ENCODE measurements at places on chromosomes 7 and 10. TPM values are rescaled to one million over a fixed set of nuclear protein-coding genes. Genes with fewer than 3 reads are reported as not detected.

- peak; percentile 86 for DNase-seq
Observed at GRCh38 chr7:130127821-130128317, 57.5 kb downstream of the KLHDC10 start.

DNA sequence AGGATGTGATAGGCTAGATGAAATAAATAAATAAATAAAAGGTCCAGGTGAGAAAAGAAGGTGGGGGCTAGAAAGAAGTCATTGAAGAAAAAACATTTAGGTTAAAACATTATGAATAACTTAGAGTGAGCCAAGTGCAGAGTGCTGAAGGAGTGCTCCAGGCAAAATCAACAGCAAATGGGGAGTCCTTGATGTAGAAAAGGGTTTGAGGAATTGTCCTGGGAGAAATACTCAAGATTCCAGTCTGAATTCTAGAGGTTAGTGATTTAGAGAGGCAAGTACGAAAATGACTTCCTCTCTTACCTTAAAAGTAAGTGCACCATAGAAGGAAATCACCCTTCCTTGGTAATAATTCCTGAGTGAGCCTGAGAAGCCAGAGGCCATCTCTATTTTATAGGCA lies 19.7 kb downstream of the CAV1 start:
- DNase-seq: no peak

- DNase-seq: no peak
Observed at GRCh38 chr7:148044173-148044572, 546.4 kb upstream of the C7orf33 start.

DNA sequence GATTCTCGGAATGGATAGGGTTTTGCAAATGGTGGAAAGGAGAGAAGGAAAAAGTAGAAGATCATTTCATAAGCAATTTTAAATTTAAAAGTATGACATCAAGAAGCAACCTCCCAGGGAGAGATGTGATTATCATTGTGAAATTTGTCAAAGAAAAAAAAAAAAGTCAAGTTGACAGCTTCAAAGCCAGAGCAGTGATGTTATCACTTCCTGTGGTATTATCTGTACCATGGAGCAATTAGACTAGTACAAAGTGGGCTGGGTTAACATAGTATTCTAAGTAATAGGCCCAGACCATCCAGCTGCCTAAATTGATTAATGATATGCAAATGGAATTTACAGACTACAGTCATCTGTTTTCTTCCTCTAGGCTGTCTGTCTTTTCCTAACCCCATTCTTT lies 84.0 kb upstream of the NPY start:
- DNase-seq: no peak

- DNase-seq: no peak
Observed at GRCh38 chr7:22802426-22802825, 20.2 kb downstream of the TOMM7 start.

DNA sequence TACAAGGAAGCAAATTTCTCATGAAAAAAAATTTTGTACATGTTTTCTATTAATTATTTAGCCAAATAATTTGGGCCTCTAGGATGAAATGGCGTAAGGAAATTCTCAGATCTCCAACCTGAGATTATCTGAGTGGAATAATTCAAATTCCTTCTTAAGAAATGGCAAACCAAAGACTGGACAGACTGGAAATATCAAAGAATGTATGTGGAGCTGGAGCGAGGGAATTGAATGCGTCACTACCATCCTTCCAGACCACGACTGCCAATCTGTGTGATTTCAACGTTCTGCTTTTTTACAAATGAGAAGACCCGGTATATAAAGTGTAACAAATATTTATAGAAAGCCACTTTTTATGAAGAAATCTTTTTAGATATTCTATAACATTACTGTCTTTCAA lies 12.4 kb upstream of the BLNK start:
- no peak for DNase-seq

GRCh38 chr10:13784067-13784466 lies 197.3 kb downstream of the PRPF18 start:
- DNase-seq: no peak

- no peak for DNase-seq
Observed at GRCh38 chr10:80600256-80600655, 62.6 kb downstream of the SH2D4B start.

DNA sequence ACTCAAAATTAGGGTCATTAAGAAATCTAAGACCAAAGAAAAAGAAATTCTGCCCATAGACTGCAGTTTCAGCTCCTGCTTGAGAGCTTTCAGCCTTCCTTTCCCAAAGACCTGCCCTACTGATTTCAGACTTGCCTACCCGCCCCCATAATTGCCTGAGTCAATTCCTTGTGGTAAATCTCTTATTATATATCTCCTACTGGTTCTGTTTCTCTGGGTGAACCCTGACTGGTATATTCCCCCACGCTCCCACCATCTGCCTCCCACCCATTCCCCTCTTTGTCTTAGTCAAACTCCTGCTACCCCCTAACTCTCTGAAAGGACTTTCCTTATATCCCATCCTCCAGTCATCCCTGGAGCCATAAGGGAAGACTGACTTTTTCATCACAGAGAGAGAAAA lies 64.7 kb upstream of the MET start:
- DNase-seq: no peak

GRCh38 chr10:133166828-133167692 lies 7.0 kb downstream of the KNDC1 start:
- peak; percentile 48 for DNase-seq

- DNase-seq: no peak
Observed at GRCh38 chr7:120825576-120825975, 32.4 kb downstream of the TSPAN12 start.

DNA sequence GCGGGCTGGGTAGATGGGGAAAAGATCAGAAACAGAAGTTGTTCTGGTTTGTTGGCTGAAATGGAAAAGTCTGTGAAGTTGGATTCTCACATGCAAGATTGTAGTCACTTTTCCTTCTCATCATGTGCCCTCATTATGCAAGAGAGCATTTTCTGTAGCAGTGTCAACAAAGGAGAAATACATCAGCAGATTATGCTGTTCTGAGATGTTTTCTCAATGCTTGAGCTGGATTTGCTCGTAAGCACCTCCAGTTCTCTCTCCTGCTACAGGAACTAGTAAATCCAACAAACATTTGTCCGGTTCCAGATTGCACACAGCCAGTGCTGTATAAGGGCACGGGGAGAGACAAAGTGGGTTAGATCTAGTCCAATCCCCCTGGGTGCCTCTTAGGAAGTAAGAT lies 90.0 kb downstream of the GATA3 start:
- DNase-seq: no peak

Gene ATP6V0A4
- total RNA-seq: 0.82 TPM

Gene MSMB
- total RNA-seq: not detected

Gene PDLIM1
- total RNA-seq: 41.1 TPM

Gene CYP26C1
- total RNA-seq: not detected

Gene TMEM184A
- 22.1 TPM for total RNA-seq

Gene CPED1
- 32.3 TPM for total RNA-seq

Gene CPA2
- not detected for total RNA-seq

Gene DKK1
- total RNA-seq: 0.51 TPM

Gene VDAC2
- 232 TPM for total RNA-seq

Gene CYP2C9
- 12.3 TPM for total RNA-seq
